Stimulated activated CD8-positive, alpha-beta memory T cell treated with anti-CD3 and anti-CD28 coated beads, Interleukin-15, amount 100 ng/mL, for 48 hours (primary cell): ENCODE measurements at places on chromosomes 12 and 14.

- DNase-seq, result no peak
Observed at GRCh38 chr14:77305696-77306095, 15.0 kb downstream of the POMT2 start.

- no peak for DNase-seq
Observed at GRCh38 chr12:116135209-116135930, 142.1 kb downstream of the MED13L start.

GRCh38 chr14:56081139-56081538 lies 37.1 kb upstream of the PELI2 start:
- no peak for DNase-seq

DNA sequence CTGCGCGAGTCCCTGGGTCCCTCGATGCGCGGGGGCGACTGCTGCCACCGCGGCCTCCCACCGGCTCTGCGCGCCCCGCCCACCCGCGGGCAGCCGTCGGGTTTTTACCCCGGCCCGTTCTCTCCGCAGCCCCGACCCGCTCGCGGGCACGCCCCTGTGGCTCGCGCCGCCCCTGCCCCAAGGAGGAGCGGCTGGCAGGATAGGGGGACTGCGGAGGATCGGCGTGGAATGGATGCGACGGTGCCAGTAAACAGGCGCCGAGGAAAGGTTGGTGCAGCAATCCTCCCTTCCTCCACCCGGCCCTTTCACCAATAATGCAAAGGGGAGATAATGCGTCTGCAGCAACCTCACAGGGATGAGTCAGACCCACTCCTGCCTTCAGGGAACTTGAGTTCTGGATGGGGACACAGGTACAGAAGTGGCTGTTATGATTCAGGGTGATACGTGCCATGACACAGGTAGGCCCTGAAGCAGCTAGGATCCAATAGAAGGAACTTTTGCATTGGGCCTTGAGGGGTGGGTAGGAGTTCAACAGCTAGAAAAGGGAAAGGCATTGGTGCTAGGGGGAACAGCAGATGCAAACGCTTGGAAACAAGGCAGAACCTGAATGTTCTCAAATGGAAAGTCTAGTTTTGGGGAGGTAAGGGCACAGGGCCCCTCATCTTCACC lies 554 bp upstream of the DEGS2 start:
- DNase-seq, result no peak

DNA sequence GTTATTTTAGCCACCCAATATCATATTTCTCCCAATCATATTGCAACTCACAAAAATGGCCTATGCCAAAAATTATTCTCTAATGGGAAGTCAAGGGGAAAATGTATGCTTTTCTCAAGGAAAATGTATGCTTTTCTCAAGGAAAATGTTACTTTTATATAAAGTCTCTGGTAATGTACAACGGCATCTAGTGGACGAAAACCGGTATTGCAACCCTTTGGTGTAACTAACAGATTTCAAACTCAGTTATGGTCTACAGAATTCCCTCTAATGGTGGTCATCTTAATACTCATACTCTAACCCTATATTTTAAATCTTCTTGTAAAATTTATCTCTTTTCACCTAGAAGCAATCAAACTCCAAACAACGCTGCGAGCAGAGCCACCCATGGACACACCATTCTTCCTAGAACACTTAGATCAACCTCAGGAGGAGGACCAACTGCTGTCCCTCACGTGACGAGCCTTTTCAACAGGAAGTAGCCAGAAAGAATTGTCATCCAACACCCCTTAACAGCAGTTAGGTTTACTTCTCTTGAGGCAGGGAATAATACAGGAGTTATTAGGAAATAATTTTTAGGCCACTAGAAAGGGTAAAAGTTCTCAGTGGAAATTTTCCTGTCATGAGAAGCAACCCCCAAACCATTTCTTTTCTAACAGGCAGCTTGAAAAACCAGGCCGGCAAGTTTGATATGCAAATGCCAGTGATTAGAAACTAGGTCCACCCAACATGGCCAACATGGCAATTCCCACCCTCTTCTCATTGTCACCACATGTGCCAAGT lies 20.1 kb downstream of the APOBEC1 start:
- DNase-seq, result no peak

DNA sequence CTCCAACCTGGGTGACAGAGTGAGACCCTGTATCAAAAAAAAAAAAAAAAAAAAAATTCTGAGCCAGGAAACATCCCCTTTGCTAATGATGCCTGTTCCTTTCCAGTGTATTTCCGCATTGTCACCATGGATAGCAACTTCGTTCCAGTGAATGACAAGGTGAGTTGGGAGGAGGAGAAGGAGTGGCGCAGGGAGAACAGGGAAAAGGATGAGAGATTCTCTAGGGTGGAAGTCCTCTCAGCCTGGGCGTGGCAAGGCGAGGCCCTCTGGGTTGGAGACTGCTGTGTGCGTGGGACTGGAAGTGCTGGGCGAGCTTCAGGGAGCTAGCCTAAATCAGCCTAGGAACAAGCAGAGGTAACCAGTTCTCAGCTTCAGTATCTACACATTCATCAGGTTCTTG lies 7.2 kb downstream of the A2ML1 start:
- DNase-seq, result no peak

- DNase-seq, result no peak
Observed at GRCh38 chr14:61607570-61608244, 87.6 kb upstream of the HIF1A start.

- no peak for DNase-seq
Observed at GRCh38 chr12:130240831-130241590, 78.7 kb downstream of the FZD10 start.

DNA sequence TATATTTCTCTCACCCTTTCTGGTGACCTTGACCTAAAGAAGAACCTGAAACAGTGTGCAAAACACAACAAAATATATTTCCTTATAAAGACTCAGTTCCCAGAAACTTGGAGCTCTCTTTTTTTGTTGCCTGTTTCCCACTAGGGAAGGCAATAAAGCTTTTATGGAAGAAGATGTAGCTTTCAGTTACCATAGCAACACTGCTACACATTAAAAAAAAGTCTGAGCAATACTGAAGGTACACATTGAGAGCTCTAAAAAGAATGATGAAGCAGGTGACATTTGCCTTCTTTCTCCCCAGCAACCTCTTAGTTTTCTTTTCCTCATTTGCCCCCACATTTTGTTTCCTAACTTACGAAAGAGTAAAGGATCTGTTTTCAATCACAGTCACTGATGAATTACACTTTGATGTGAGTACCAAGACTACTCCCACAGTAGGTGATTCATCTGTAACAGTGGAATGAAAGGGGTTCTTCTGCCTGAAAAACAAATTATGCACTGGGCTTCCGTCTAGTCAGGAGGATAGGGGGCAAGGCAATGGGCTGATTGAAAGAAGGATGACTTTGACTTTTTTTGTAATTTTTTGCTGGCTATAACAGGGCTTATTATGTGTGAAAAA lies 1.1 kb upstream of the CATSPERB start:
- DNase-seq, result no peak

DNA sequence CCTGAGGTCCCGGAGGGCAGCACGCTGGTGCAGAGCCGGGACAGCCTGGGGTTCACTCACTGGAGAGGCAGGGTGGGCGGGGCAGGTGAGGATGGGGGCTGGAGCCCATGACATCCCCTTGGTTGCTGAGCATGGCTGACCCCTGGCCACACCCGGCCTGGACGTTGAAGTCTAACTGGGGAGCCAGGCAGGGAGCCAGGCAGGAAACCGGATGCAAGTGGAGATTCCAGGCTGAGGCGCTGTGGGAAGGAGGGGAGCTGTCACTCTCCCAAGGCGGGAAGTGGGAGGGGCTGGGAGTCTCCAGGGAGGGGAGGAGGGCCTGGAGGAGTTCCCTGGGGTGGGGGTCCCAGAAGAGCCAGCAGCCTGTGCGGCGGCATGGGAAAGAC lies 7.7 kb upstream of the INF2 start:
- DNase-seq, result no peak

DNA sequence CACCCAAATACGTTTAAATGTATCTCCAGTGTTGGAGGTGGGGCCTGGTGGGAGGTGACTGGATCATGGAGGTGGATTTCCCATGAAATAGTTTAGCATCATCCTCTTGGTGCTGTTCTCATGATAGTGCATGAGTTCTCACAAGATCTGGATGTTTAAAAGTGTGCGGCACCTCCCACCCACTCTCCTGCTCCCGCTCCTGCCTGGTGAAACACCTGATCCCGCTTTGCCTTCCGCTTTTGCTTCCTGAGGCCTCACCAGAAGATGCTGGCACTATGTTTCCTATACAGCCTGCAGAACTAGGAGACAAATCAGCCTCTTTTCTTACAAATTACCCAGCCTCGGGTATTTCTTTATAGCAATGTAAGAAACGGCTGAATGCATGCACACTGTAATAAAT lies 20.1 kb downstream of the EIF5 start:
- DNase-seq, result no peak

DNA sequence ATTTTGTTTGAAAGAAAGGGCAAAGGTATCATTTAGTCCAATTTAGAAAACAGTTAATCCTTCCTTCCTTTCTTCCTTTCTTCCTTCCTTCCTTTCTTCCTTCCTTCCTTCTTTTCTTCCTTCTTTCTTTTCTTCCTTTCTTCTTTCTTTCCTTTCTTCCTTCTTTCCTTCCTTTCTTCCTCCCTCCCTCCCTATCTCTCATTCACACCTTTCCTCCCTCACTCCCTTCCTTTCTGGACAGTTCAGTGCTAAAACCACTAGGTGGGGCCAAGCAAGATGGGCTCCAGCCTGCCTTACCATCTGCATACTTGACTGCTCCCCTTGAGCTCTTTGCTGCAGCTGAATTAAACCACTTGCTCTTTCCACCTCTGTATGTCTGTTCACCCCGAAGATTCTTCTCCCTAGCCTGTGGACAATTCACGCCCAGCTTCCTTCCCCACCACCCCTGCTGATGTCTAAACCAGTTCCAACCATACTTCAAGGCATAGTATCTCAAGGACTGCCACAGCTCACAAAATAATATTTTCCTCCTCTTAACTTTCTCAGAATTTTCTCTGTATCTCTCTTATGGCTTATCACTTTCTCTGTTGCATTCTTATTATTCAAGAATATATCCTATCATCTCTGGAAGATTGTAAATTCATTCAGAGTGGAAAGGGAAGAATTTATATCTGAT lies 78.0 kb downstream of the DBX2 start:
- DNase-seq, result no peak

DNA sequence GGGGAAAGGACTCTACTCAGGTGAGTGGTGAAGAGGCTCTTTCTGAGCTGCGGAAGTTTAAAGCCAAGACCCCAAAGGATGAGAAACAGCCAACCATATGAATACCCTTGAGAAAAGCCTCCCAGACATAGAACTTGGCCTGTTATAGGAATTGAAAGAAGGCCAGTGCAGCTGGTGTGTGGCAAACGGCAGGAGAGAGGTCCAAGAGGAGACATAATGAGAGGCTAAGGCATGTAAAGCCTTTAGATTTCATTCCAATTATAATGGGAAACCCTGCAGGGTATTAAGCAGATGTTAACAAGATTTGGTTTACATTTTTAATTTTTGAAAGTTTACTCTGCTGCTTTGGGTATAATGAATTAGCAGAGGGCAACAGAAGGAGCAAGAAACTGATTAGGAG lies 552.1 kb upstream of the FBXO33 start:
- DNase-seq, result no peak

DNA sequence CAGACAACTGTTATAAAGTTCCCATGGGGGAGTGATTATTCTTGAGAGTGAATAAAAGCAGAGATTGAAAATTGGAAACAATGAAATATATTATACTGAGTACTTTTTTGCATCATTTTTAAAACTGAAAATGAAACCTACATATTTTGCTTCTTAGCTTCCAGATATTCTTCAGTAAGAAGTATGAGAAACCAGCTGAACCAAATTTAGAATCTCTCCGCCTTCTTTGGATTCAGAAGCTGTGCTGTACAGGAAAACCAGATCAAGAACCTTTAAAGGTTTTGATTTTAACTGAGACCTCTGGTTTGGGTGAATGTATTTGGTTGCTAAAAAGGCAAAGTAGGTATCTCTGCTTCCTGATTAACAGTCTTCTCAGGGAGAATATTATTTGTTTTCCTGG lies 109.4 kb downstream of the AKAP6 start:
- DNase-seq, result no peak

- DNase-seq, result peak; percentile 19
Observed at GRCh38 chr12:56839915-56840325, 76.8 kb downstream of the HSD17B6 start.

GRCh38 chr14:30896435-30896834 lies 22.1 kb downstream of the COCH start:
- no peak for DNase-seq

DNA sequence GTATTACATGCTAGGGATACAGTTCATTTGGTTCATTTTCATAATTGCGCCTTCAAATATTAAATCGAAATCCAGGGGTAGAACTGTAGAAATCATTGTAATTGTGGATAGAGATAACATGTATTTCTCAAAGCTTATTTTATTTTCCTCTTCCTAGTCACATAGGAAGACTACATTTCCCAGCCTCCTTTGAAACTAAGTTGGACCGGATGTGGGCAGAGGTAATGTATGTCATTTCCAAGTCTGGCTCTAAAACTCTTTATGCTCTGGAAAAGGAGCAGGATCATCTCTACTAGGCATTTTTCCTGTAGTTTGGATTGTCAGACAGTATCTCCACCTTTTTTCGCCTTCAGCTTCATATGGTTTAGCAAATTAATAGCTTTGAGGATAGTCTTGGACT lies 70.1 kb upstream of the CRY1 start:
- DNase-seq, result no peak

DNA sequence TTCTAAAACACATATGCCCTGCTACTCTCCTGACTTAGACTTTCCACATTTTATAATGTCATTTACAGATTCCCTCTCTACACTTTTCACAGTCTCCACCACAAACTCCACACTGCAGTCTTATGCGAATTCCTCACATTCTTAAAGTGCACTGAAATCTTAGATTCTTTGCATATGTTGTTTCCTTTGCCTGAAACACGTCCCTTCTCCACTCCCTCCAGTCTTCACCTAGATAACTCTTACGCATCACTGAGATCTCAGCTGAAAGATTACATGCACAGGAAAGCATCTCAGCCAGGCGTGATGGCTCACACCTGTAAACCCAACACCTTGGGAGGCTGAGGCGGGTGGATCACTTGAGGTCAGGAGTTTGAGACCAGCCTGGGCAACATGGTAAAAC lies 3.8 kb upstream of the ARHGAP9 start:
- no peak for DNase-seq

GRCh38 chr12:116599285-116600136 lies 40.3 kb downstream of the MAP1LC3B2 start:
- peak; percentile 25 for DNase-seq

- DNase-seq, result no peak
Observed at GRCh38 chr14:48527832-48528231, 852.4 kb upstream of the MDGA2 start.

GRCh38 chr12:89750389-89751351 lies 42.0 kb upstream of the ATP2B1 start:
- DNase-seq, result no peak
